ENCODE measurements at places on chromosomes 6 and 20.

DNA sequence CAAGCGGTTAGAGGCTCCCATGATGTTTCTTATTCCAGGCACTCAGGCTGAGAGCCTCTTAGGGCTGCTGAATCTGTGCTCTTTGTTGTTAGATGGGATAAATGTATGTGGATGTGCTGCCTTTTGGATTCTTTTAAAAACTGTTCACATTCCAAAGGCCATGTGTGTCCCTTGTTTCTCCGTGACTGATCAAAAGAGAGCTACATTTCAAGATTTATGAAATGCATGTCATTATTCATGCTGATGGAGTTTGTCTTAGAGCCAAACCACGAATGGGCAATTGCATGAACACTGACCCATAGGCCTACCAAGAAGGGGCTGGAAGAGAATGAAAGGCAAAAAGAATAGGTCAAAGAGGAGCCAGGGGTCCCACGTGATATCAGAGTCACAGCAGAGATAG, 104.9 kb upstream of the TSHZ2 start:
- DNase-seq: no peak

DNA sequence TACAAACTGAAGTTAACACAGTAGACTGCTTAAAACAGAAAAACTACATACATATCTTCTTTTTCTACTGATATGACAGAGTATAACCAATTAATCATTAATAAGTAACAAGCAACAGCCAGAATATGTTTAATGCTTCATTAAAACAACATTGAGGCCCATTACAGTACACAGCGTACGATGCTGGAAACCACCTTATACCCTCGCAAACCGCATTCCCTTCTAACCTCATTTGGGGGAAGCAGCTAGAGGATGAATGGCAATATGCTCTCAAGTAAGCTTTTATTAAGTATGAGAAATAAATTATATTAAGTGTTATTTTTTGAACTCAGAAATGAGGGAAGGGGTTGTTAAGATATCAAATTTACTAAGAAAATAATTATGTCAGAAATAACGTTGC, 142.4 kb downstream of the GMDS start:
- no peak for DNase-seq

DNA sequence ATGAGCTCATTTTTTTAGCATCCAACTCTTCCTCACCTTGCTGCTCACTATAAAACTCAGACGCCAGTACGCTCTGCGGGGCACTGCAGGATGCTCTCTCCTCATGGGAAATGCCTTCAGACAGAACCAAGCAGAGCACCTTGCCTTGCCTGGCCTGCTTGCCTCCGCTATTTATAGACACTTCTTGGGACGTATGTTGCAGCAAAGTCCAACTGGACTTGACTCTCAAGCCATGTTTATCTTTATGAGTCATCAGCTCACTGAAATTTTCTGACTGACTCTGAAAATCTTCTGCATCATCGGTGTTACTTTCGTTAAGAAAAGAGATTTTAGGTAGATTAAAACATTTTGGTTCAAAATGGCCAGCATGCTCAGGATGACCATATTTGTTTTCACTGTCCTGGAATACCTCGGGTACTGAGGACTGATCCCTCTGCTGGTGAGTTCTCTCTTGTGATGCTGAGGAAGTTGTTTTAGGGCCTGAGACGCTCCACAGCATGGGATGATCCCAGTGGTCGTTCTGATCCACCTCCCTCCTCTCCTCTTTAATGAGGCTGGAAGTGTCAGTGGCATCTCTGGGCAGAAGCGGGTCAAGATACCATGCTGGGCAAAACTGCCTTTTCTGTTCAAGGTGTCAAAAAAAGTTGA, 204.5 kb downstream of the KIF16B start:
- DNase-seq: no peak

- peak; percentile 13 for DNase-seq
Measured at GRCh38 chr6:116572162-116572561, 858 bp downstream of the RWDD1 start.

DNA sequence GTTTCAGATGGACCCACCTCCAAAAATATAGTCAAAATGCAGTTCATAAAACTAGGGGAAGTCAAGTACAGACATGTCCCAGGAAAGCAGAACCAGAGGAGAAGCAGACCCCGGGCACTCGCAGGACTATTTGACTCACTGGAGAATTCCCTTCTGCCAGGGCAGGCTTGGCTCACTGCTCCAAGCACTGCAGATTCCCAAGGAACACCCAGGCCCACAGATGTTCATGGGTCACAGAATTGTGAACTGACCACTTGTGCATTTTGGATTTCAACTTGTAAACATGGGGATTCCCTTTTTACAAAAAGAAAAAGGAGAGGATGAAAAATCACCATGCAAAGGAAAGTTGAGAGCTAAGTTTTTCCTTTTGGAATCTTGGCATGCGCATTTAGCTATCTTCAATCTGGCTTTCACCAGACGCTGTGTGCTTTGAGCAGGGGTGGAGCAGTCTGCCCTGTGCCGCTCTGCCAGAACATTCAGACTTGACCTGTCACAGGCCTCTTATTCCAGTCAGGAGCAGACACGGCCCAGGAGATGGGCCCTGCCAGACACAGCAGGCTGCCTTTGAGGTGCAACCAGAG, 237.5 kb upstream of the TAB2 start:
- no peak for DNase-seq

DNA sequence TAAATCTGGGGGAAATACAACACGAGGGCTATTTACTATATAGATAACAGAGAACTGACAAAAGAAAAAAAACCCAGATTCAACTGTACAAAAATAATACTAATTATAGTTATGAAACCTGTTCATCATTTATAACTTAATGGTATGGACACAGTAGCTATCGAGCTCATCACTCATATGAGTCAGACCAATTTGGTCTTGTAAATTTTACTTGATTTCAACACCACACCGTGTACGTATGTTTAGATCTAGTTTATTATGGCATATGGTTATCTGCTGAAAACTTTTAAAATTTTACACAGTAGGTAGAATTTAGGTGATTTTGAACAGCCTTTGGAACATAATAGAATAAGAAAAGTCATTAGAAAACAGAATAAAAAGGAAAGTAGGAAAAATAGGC, 5.5 kb downstream of the MYLK4 start:
- no peak for DNase-seq

- DNase-seq: no peak
Measured at GRCh38 chr6:31728767-31729514, at the start of gene DDAH2. TSS of gene DDAH2 (minus strand) at chr6:31729299. CDS start at chr6:31729161, 138 bp downstream.

DNA sequence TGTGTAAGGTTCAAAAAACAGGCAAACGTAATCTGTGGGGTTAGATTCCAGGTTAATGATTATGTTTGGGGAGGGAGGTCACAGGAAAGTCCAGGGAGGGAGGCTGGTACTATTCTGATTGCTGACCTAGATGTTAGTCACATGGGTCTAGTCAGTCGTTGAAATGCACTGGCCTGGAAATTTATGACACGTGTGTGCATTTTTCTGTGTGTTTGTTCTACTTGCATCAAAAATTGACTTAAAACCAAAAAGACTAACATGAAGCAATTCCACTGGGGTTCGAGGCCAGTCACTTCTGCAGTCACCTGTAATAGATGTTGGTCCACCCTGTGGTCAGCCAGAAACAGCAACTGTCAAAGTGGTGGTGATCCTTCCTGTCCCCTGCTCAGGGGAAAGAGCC, 104.2 kb upstream of the MLN start:
- no peak for DNase-seq

- no peak for DNase-seq
Measured at GRCh38 chr6:148864941-148865340, 118.1 kb downstream of the UST start.

DNA sequence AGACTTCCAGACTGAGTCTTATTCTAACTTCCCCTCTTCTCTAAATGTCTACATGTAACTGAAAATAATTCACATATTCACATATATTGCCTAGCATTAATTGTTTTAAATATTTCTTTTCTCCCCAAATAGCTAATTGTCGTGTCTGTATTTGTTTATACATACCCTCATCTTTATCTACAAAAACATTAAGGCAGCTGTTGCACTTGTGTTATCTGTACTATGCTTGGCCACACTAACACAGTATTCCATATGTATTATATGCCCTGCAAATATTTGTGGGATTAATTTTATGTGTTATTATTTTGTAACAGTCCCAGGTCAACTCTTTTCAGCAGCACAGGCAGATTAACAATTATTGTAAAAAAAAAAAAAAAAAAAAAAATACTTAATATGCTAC, 11.7 kb downstream of the HDAC2 start:
- DNase-seq: no peak

GRCh38 chr20:23657202-23657601, 19.4 kb upstream of the CST3 start:
- DNase-seq: no peak

DNA sequence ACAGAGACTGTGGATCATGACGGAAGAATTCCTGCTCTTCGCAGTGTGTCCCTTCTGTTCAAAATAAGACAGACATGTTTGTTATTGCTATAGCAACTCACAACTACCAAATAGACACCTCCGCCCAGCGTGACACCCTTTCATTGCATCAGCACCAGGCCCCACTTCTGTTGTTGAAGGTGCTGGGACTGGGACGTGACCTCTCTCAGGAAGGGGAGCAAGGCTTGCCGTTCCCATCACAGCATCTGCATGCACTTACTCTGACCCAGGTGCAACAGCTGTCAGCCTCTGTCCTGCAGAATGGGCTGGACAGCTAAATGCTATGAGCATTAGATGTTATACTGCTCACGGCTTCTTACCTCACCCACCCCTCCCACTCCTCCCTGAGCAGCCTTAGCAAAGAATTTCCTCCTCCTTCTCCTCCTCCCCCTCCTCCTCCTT, 94.1 kb downstream of the DACT2 start:
- no peak for DNase-seq

DNA sequence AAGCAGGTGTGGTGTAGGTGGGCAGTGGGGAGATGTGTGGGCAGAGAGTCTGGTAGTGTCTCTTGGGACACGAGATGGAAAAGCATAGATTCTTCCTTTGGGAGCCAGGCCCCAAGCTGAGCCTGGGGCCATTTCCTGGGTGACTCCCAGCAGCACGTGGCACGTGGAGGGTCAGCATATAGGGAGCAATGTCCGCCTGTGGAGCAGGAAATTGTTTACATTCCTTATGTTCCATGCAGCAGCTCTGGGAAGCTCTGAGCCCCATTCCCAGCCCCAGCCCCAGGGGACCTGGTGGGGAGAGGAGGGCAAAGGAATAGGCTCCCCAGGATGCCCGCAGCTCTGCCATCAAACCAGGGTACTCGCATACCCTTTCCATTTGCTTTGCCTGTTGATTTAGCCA, 57.6 kb downstream of the DAAM2 start:
- DNase-seq: no peak

DNA sequence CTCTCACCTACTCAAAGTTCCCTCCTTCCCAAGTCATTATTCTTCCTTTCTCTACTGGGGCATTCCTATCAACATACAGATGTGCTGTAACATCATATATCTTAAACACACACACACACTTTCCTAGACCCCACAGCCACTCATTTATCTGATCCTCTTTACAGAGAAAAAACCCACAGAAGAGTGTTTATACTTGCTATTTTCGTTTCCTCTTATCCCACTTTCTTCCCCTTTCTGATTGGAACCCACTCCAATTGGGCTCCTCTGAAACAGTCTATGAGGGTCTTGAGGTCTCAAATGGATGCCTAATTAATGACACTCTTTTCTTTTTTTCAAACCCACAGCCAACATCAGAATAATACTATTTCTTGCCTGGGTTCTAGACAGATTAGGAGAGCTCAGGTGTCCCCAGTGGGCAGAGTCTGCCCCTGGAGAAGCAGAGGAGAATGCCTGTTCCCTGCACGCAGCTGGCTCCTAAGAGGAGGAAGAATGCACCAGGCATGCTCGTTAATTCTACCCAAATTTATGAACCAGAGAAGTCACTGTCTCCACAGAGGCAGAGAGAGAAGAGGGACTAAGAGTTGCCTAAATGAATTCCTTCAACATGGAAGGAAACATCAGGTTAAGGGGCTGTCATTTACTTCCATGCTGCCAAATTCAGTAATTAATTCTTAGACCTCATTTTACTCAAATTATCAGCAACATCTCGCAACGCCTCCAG, 65.9 kb downstream of the CRYBG1 start:
- no peak for DNase-seq

GRCh38 chr6:127517693-127518092, 1.4 kb downstream of the MTCL3 start:
- peak; percentile 36 for DNase-seq

- DNase-seq: no peak
Measured at GRCh38 chr6:24387818-24388217, 14.9 kb upstream of the MRS2 start.

DNA sequence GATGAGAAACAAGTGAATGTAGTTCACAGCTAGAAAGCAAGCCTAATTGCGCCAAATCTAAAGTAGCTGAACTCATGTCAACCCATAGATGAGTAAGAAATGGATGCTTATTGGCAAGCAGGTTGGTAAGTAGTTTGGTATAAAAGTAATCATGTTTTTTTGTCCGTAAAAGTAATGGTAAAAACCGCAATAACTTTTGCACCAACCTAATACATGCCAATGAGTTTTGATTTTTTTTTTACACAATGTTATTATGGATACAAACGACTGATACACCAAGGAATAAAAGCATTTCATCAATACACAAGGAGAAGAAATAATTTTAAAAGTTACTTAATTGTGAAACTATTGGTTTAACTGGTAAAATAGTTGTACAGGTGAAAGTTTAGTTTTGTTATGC, 977.5 kb downstream of the EYS start:
- DNase-seq: no peak

DNA sequence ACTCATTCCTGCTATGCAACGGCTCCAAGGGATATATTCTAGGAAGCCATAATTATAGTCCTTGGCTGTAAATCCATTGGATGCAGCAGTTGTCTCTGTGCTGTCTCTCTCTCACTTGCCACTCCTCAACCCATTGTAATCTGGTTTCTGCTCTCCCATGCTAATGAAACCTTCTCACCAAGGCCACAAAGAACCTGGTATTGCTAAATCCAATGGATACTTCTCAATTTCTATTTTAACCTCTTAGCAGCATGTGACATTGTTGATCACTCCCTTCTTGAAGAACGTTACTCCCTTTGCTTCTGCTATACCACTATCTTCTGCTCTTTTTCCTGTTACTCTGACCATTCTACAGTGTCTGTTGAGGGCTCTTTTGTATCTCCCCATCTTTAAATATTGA, 39.8 kb upstream of the GCLC start:
- no peak for DNase-seq

DNA sequence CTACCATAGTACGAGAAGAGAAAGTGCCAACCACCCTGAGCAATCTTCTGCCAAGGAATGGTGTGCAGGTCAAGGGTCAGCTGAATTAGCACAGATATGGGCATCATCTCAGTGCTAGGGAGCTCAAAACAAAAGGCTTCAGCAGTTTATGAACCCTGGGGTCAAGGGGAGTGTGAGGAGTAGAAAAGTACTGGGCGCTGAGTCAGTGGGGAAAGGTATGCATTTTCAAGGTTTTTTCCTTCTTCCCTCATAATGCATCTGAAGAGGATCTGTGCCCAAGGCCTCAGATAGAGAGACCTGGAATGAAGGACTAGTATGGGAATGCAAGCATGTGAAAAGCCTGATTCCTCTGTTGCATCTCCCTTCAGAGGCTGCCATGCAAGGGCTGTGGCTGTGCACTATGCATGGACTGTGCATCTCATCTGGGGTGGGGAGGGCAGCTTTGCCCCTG, 81.7 kb downstream of the PERP start:
- DNase-seq: no peak

GRCh38 chr6:151109361-151109760, 130.4 kb upstream of the AKAP12 start:
- no peak for DNase-seq
